ENCODE measurements at places on chromosomes 6 and 20. TPM values are rescaled to one million over a fixed set of nuclear protein-coding genes. Genes with fewer than 3 reads are reported as not detected.

- DNase-seq, result no peak
These were observed 4.1 kb downstream of the CNBD2 start for GRCh38 chr20:35972462-35972861.

DNA sequence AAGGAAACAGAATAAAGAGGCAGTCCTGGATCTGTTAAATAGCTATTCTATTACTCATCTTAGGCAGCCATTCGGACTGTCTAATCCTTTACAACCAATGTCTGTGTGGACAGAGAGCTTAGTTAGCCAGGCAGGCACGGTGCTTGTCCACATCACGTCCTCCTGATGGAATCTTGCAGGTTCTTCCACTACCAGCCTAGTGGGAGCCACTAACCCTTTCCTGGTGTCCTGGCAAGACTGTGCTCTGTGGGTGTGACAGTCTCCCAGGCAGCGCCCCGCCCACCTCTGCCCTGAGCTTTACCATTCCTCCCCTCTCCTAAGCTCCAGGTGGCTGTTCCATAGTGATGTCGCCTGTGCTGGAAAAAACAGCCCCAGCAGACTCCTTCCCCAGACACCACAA lies 78.3 kb upstream of the CLDN20 start:
- no peak for DNase-seq

DNA sequence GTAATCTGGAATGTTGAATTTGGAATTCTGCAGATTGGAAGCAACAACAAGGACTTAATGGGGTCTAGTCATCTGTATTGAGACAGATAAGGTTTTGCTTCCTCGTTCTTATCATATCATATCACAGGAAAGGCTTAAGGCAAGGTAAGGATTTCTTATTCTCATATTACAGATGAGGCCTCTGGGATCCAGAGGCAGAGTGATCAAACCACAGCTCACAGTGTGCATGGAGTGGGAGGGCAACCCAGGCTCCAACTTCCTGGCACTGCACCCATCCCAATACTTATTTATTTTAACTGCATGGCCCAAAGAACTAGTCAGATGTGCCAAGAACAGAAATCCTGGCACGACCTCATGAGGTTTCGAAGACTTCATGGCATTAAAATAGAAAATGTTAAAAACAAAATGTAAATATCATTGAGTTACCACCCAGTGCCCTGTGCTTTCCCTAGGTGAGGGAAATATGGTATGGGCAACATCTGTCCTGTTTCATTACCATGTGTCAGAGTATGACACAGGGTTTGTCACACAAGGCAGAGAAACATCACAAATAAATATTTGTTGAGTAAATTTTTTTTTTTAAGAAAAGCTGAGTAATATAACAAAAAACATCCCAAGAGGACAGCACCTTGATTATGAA lies 191.9 kb downstream of the ISM1 start:
- DNase-seq, result no peak

GRCh38 chr6:133741375-133741861 lies 147.5 kb upstream of the TCF21 start:
- no peak for DNase-seq

Gene MEP1A
- not detected for total RNA-seq

Gene LTB
- total RNA-seq, result not detected

DNA sequence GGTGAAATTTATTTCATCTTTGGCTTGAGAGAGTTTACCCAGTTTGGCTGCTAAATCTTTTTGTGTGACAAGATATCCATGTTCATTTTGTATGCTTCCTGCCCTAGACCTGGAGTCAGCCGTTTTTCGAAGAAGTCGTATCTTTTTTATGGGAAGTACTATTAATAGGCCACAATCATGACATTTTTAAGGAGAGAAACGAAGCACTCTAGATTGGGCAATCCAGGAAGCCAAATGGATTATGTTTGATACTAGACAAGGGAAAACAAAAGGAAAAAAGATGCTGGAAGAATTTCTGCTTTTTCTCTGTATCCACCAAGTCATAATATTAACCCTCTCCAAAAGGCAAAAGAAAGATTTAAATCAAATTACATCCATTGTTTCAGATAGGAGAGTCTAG lies 214.6 kb downstream of the HDGFL1 start:
- no peak for DNase-seq

Gene PRR18
- not detected for total RNA-seq

DNA sequence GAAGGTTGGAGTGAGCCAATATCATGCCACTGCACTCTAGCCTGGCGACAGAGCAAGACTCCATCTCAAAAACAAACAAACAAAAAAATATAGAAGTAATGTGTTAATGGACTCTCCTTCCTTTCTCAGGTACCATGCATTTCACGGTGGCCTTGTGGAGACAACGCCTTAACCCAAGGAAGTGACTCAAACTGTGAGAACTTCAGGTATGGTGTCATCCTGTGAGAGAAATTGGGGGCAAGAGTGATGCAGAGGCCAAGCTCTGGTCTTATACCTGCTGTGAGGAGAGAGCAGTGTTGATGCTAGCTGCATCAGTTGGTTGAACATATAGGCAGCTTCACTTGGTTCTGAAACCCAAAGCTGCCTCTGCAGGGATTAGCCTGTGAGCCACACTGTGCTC lies 6.2 kb downstream of the ITCH start:
- no peak for DNase-seq

Gene C6orf132
- total RNA-seq, result 119 TPM

DNA sequence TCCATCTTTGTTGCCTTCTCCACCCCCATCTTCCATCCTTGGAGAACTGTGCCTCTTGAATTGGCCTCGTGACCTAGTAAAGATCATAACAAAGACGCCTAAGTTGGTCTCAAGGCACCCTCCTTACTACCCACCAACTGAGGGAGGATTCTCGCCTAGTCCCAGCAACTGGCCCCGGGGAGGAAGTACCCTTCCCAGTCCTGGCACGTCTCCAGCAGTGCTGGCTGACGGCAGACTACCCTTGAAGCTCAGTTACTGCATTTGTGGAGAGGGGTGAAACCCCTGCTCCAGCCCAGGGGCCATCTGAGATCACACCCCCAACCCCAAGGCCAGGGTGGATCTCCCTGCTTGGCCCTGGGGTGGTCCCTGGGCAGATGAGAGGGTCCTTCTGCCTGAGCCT lies 2.1 kb upstream of the OSBPL2 start:
- DNase-seq, result no peak

Gene SPAG4
- total RNA-seq, result 1.2 TPM

DNA sequence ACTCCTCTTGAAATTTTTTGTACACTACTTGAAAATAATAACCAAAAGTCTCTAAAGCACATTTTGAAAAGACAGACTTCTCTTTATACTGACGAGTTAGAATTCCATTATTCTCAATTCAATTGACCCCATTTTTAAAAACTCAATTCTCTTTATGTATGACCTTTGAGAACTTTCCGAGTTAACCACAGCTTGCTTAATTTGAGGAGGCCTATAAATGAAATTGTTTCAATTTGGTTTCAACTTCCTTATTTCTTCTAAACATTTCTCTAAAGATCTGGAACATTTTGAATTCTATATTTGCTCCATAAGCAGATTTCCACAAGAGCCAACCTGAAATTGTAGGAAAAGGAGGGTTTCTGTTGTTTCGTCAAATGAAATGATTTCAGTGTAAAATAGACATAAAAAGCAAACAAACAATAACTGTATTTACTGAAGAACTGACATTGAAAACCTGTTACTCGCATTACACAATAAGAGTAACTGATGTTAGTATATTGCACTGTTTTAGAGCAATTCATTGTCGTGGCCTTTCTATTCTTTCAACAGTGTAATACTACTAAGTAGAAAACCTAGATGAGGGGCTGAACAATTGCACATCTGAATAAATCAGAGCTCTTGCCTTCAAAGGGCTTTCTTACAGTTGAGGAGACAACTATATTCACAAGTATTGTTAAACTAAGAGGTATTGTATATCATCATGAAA lies 223.6 kb downstream of the HIVEP2 start:
- no peak for DNase-seq

- DNase-seq, result no peak
These were observed 105.1 kb upstream of the GPR6 start for GRCh38 chr6:109872968-109873545.

Gene LGSN
- total RNA-seq, result not detected

DNA sequence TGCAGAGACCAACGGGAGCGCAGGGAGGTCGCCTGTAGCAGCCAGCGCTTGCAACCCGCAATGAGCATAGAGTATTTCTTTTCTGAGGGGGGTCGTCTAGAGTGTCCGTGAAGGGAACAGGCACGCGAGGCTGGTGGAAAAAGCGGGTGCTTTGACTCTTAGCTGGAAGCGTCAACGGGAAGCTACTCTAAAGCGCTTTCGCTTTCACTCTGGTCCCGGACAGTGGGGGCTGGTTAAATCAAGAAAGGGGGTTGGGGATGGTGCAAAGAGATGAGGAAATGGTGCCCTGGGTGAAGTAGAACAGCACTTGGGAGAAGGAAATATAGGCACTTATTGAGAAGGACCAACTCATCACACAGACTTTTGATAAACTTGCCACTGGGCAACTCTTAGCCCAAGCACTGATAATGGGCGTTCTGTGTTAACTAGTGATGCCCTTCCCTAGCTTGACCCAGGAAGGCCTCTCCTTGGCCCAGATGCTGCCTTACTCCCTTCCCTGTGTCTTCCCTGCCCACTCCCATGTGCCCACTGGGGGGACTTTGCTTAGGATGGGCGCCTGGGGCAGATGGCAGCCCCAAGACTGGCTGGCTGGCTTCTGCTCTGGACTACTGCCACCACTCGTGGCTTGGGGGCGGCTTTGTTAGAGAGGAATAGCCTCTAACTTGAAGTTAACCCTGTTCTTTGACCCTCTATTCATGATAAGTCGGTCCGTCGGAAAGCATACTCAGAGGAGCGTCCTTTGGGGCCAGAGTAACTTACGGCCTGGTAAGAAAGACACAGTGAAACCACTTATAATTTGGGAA lies 585 bp downstream of the PSMB9 start:
- no peak for DNase-seq

Gene WFDC2
- 24.7 TPM for total RNA-seq

DNA sequence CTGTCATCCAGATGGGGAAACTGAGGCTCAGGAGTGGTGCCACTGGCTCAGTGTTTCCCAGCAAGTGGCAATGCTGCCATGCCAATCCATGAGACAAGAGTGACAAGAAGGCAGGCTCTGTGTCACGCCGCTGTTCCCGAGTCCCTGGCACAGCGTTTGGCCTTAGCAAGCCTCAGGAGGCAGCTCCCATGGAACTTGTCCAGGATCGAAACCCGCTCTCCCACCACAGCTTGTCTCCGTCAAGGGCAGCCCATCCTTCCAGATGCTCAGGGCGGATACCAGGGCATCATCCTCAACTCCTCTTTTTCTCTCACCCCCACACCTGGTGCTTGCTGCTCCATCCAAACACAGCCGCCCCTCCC lies 110.6 kb upstream of the PTPN1 start:
- no peak for DNase-seq

DNA sequence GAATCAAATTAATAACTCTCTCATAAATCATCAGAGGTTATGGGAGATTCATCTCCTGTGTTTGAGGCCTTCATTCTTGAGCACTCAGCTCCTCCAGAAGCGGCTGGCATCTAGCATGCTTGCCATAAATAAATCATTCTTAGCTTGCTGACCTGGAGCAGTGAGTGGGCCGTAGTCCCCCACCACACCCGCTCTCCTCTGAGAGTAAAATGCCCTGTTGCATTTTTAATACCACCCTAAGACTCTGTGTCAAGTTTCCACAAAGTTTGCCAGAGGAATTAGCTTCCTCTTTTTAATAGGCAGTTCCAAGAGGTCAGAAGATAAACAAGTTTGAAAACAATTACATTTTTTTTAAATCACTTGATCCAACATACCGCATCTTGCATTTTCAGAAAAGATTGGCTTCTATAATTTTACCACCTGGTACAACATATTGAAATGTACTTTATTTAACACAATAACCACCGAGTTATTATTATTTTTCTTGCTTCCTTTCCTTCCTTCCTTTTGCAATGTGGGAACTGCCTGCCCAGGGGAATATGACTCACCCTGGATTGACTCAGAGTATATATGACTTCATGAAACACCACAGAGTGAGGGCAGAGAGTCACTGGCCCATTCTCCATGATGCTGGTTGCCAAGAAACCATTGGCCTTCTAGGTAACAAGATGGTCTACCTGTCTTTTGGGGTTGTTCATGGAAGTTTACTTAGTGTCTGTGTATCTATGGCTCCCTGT lies 29.4 kb upstream of the CLIC5 start:
- peak; percentile 57 for DNase-seq

DNA sequence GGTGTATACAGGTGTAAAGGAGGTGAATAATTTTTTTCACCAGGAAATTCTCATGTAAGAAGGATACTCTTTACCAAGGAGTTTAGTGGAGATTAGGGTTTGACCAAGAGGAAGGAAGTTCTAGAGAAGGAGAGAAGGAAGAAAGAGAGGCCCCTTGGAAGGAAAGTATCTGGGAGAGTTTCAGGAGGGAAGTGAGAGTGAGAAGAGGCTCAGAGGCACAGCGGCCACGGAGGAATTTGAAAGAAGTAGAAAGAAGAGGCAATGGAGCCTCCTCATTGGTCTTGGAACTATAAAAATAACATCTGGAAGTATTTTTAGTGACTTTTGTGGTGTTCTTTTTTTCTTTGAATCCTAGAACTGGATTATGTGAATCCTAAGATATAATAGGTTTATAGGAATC lies 50.8 kb upstream of the MCUR1 start:
- DNase-seq, result peak; percentile 42

Gene SCGN
- total RNA-seq, result not detected

GRCh38 chr20:36472637-36473090 lies 68.7 kb upstream of the MYL9 start:
- peak; percentile 93 for DNase-seq

Gene RCAN2
- total RNA-seq, result 3.7 TPM

Gene TRIM40
- total RNA-seq, result not detected

Gene KHDRBS2
- total RNA-seq, result 0.19 TPM

DNA sequence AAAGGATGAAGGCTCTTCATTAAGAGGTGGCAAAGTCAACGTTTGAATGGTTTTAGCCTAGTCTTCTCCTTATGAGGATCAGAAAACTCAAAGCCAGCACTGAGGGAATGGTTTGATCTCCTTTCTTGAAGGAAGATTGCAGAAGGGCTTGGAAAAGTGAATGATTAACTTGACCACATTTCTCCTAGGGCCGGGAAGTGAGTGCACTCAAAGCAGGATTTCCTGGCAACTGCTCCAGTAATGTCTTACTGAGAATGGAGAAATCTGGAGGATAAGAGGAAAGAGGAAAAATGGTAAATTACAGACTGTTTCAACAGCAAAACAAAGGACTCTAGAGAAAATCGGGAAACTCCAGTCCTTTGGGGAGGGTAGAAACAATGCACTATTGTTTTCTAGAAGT lies 189.0 kb upstream of the FOXA2 start:
- DNase-seq, result no peak

DNA sequence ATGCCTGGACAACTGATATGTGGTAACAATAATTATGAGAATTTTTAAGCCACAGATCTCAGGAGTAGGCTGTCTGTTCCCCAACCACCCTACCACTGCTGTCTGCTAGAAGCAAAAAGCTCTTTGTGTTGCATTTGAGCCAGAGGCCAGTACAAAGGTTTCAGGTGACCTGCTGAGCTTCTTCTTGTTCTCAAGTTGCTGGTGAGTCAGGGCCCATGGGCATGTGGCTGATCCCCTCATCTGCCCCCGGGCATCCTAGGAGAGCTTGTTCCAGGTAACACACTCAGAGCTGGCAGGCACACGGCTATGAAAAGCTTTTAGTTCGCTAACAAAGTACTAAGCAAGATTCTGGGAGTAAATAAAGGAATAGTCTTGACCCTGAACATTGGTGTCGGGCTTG lies 285.3 kb downstream of the CDC5L start:
- peak; percentile 4 for DNase-seq

- DNase-seq, result peak; percentile 80
These were observed 51.4 kb downstream of the TGM2 start for GRCh38 chr20:38113401-38114325.

Gene PCIF1
- total RNA-seq, result 63.2 TPM

- no peak for DNase-seq
These were observed 149.7 kb downstream of the AIG1 start for GRCh38 chr6:143210420-143210819.
